Tibial nerve (tissue), 4 donors: ENCODE measurements at places on chromosomes 5 and 9. TPM values are rescaled to one million over a fixed set of nuclear protein-coding genes. Genes with fewer than 3 reads are reported as not detected.

- no peak for DNase-seq
- peak overlapping the region; percentile 98 for H3K27ac ChIP-seq
- peaks cover 55% of the 10 kb centered on the region for H3K4me1 ChIP-seq
- H3K4me3 ChIP-seq: no peak overlapping the region
These were observed 12.5 kb upstream of the SYNPO start for GRCh38 chr5:150627731-150628545.

GRCh38 chr5:149126906-149127305 lies 14.4 kb upstream of the ABLIM3 start:
- no peaks in the 10 kb centered on the region for H3K4me1 ChIP-seq
- H3K36me3 ChIP-seq: no peaks in the 10 kb centered on the region
- H3K4me3 ChIP-seq: no peak overlapping the region
- H3K27ac ChIP-seq: no peak overlapping the region
- H3K27me3 ChIP-seq: no peaks in the 10 kb centered on the region

GRCh38 chr9:69622676-69623075 lies 49.5 kb downstream of the APBA1 start:
- no peak overlapping the region for H3K4me3 ChIP-seq
- no peaks in the 10 kb centered on the region for H3K4me1 ChIP-seq
- no peaks in the 10 kb centered on the region for H3K36me3 ChIP-seq
- H3K27ac ChIP-seq: no peak overlapping the region

GRCh38 chr5:171697221-171698102 lies 88.2 kb upstream of the SMIM23 start:
- H3K36me3 ChIP-seq: no peaks in the 10 kb centered on the region
- H3K27me3 ChIP-seq: no peaks in the 10 kb centered on the region
- no peak overlapping the region for H3K4me3 ChIP-seq
- H3K4me1 ChIP-seq: no peaks in the 10 kb centered on the region

DNA sequence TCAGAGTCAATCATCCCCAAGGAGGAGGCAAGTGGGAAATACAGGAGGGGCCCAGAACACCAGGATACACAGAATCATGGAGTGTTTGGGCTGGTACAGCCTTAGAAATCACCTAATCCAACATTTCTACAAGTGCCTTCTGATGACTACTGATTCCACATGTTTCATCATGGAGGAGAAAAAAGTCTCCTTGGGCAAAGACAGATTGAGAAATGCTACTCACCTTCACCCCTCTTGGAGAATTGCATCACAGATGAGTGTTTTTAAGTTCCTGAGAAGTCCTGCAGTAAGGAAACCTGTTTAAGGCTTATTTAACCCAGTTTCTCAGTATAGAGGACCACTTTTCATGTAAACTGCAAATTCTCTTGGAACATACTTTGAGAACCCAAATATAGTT lies 2.2 kb upstream of the SLIT3 start:
- H3K4me1 ChIP-seq: peaks cover 8% of the 10 kb centered on the region
- DNase-seq: no peak

- H3K27me3 ChIP-seq: no peaks in the 10 kb centered on the region
- DNase-seq: no peak
- H3K27ac ChIP-seq: no peak overlapping the region
- no peaks in the 10 kb centered on the region for H3K4me1 ChIP-seq
These were observed 235.2 kb downstream of the PLK2 start for GRCh38 chr5:58224661-58225060.

DNA sequence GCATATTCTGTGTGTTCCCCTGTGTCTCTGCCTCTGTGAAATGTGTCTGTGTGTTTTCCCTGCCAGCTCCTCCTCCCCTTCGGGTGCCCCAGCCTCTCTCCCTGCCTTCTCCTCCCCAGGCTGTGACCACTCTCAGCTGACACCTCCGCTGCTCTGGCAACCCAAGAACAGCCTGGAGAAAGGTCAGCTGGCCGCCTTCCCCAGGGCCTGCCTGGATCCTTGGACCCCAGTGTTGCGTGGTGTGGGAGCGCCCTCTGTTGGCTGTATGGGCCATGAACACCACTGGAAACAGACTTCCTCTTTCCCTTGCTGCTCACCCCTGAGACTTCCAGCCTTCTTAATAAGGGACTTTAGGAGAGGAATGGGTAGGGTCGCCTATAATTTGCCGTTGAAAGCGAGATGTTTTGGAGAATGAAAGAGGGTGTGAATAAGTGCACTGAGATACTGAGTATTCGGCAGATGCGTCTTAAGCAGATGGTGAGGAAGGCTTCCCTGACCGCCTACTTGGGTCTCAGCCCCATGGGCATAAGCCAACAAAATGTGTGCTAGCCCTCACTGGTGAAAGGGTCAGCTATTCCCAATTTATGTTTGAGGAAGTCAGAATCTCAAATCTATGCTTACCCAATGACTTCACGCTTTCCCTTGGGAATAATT lies 114.9 kb upstream of the TRIM32 start:
- no peaks in the 10 kb centered on the region for H3K36me3 ChIP-seq
- H3K4me1 ChIP-seq: peaks cover 7% of the 10 kb centered on the region
- no peak overlapping the region for H3K4me3 ChIP-seq
- no peak overlapping the region for H3K27ac ChIP-seq
- DNase-seq: peak; percentile 66

DNA sequence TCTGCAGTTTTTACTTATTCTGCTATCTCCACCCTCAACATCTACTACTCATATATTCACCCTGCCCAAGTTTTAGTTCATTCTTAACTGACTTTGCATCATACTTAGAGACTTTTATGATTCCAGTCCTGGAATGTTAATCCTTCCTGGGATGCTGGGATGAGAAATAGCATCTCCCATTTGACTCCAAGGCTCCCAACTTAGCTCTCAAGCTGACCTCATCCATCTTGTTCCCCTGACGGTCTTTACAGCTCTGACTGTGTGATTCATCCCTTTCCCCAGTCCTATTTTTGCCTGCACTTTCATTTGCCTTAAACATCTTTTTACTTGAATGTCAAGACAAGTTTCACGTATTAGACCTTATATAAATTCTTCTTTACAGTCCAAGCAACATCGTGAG lies 297.8 kb downstream of the EPB41L4A start:
- no peak overlapping the region for H3K4me3 ChIP-seq
- no peaks in the 10 kb centered on the region for H3K4me1 ChIP-seq
- no peak overlapping the region for H3K27ac ChIP-seq
- DNase-seq: no peak

- H3K4me3 ChIP-seq: no peak overlapping the region
- no peak for DNase-seq
- no peaks in the 10 kb centered on the region for H3K36me3 ChIP-seq
- H3K27me3 ChIP-seq: no peaks in the 10 kb centered on the region
These were observed 25.9 kb upstream of the IDNK start for GRCh38 chr9:83596899-83597504.

DNA sequence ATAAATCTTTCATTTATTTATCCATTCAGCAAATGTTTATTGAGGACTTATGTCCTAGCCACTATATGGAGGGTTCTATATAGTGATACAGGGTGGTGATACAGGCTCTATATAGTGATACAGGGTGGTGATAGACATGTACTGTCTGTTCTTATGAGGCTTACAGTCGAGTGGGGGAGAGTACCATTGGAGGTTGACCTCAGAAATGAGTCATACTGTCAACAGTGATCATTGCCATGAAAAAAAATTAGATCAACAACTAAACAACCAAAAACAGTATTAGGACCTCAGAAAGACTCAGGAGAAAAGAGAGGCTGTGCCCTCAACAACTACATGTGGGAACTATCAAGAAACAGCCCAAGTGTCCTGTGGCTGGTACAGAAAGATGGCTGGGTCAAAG lies 22.0 kb downstream of the PAPPA start:
- DNase-seq: no peak
- H3K27ac ChIP-seq: no peak overlapping the region
- no peaks in the 10 kb centered on the region for H3K27me3 ChIP-seq
- no peaks in the 10 kb centered on the region for H3K36me3 ChIP-seq
- no peak overlapping the region for H3K4me3 ChIP-seq

DNA sequence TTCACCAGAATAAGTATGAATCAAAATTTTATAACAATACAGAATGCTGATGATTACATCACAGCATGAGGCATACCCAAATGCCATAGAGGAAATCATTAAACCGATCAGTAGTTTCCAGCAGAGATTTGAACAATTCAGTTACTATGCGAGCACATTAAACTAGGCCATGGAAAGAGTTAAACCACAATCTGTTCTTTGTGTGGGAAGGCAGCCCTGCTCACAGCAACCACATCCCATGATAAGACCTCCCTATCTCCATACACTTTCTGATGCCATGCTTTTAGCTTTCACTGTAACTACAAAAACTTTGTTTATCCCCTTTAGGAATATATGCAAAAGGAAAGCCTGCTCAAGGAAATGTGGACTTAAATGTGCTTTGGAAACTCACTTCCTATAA lies 4.5 kb downstream of the NFIB start:
- no peaks in the 10 kb centered on the region for H3K36me3 ChIP-seq
- H3K4me1 ChIP-seq: peaks cover 20% of the 10 kb centered on the region

- no peak overlapping the region for H3K27ac ChIP-seq
- no peaks in the 10 kb centered on the region for H3K27me3 ChIP-seq
- no peaks in the 10 kb centered on the region for H3K4me1 ChIP-seq
These were observed 2.0 kb downstream of the FBXL17 start for GRCh38 chr5:108379722-108380530.

GRCh38 chr5:14749579-14750101 lies 85.1 kb downstream of the OTULIN start:
- no peak overlapping the region for H3K27ac ChIP-seq
- no peaks in the 10 kb centered on the region for H3K36me3 ChIP-seq
- no peak for DNase-seq
- no peaks in the 10 kb centered on the region for H3K4me1 ChIP-seq

DNA sequence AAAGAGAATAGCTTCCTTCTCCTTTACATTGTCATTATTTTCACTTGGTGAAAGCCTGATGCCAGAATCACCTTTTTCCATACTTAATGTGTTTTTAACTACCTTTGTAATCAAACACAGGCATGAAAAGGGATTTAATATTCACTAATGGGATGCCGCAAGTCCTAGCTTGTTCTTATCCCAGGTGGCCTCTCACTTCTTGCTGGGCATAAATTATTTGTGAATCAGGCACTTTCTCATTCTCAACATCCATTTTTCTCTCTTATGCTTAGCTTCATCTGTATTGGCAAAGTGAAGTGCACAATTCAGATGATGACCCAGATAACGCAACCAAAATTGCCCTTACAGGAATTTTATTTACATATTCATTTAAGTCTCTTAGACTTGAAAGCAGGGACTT lies 10.9 kb downstream of the ACTL7B start:
- DNase-seq: no peak
- H3K4me3 ChIP-seq: no peak overlapping the region
- no peaks in the 10 kb centered on the region for H3K27me3 ChIP-seq
- no peak overlapping the region for H3K27ac ChIP-seq

GRCh38 chr5:90612919-90613318 lies 54.3 kb downstream of the ADGRV1 start:
- H3K27ac ChIP-seq: no peak overlapping the region
- H3K4me3 ChIP-seq: no peak overlapping the region
- no peaks in the 10 kb centered on the region for H3K27me3 ChIP-seq
- no peaks in the 10 kb centered on the region for H3K36me3 ChIP-seq
- DNase-seq: no peak
- H3K4me1 ChIP-seq: no peaks in the 10 kb centered on the region

- H3K36me3 ChIP-seq: no peaks in the 10 kb centered on the region
- DNase-seq: no peak
- no peak overlapping the region for H3K27ac ChIP-seq
- H3K4me3 ChIP-seq: no peak overlapping the region
- H3K4me1 ChIP-seq: no peaks in the 10 kb centered on the region
These were observed 47.6 kb upstream of the JAK2 start for GRCh38 chr9:4937446-4937845.

DNA sequence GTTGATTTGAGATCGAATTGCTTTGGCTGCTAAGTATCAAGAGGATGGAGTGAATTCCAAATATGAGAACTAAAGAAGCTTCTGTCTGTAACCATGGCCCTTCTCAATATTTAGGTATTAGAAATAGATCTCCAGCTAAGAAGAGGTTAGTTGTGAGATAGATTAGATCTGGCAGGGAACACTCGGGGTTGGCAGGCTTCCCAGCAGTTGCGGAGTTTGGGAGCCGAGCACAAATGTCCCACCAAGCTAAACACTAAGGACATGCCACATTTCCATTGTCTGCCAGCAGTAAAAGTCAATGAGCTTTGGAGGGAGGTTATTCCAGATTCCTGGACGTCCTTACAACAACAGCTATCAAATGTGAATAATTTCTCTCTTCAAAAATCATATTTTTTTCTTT lies 85.8 kb downstream of the TAF11L14 start:
- no peak overlapping the region for H3K27ac ChIP-seq
- no peaks in the 10 kb centered on the region for H3K36me3 ChIP-seq
- no peak for DNase-seq
- H3K4me3 ChIP-seq: no peak overlapping the region
- H3K27me3 ChIP-seq: no peaks in the 10 kb centered on the region
- H3K4me1 ChIP-seq: no peaks in the 10 kb centered on the region

- no peak overlapping the region for H3K4me3 ChIP-seq
- no peaks in the 10 kb centered on the region for H3K36me3 ChIP-seq
- H3K4me1 ChIP-seq: no peaks in the 10 kb centered on the region
- H3K27ac ChIP-seq: no peak overlapping the region
These were observed 52.1 kb downstream of the GRIA1 start for GRCh38 chr5:153542536-153542935.

DNA sequence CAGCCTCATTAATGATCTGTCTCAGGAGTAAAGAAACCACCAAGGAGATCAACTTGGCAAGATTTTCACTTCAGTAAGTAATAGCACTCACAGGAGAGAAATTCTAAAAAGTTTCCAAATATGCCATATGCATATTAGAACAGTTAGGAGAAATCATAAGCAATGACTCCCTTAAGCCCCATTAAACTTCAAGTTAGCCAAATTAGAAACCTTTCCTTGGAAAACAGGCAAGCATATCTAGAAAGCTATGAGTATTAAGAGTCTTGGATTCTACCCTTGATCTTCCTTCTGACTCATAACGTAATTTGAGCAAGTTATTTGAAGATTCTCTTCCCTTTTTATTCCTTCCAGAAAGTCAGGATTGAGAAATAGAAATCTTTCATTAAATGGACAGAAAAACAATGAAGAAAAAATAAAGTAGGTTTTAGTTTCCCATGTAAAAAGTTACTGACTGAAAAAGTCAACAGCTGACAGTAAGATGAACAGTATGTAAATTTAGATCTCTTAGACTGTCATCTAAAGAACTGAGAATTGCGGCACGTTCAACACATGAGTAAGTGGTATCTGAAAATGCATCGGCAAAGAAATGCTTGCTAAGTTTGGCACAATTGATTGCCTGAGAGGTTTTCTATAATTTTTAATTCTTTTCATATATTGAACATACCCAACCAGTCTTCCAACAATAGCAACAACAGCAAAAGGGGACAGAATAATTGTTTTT lies 565.7 kb upstream of the FTMT start:
- H3K27ac ChIP-seq: no peak overlapping the region
- H3K4me1 ChIP-seq: no peaks in the 10 kb centered on the region
- no peaks in the 10 kb centered on the region for H3K36me3 ChIP-seq
- H3K4me3 ChIP-seq: no peak overlapping the region

Gene GPR150
- total RNA-seq: 0.44 TPM

Gene PDZD2
- 153 TPM for total RNA-seq

Gene MARCOL
- total RNA-seq: not detected

Gene PCDH12
- 4.5 TPM for total RNA-seq

Gene SLC36A3
- not detected for total RNA-seq

Gene LRRTM2
- 3.7 TPM for total RNA-seq

Gene ZBED3
- total RNA-seq: 33.5 TPM

Gene AK8
- 0.84 TPM for total RNA-seq

Gene LNPEP
- 40.4 TPM for total RNA-seq

Gene ITGA1
- total RNA-seq: 28.0 TPM

Gene NXNL2
- 1.5 TPM for total RNA-seq

Gene MEGF10
- total RNA-seq: 1.7 TPM
